Left renal cortex interstitium (tissue), 4 donors: ENCODE measurements at places on chromosomes 11 and 22.

DNA sequence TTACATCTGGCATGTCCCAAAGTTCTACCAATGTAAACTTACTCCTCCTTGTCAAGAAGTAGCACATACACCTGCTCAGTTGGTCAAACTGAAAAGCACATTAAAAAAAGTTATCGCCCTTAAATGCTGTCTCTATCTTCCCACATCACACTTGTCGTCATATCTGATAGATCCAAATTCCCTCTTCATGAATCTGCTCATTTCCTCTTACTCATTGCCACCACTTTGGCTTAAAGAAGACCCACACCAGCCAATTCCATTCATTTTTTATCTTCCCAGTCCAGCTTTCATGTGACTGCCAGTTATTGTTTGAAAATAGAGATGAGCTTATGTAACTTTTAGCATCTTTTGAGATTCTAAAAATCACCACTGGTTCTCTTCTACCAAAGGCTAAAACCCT is 305.9 kb upstream of the MTNR1B start:
- no peak for DNase-seq

DNA sequence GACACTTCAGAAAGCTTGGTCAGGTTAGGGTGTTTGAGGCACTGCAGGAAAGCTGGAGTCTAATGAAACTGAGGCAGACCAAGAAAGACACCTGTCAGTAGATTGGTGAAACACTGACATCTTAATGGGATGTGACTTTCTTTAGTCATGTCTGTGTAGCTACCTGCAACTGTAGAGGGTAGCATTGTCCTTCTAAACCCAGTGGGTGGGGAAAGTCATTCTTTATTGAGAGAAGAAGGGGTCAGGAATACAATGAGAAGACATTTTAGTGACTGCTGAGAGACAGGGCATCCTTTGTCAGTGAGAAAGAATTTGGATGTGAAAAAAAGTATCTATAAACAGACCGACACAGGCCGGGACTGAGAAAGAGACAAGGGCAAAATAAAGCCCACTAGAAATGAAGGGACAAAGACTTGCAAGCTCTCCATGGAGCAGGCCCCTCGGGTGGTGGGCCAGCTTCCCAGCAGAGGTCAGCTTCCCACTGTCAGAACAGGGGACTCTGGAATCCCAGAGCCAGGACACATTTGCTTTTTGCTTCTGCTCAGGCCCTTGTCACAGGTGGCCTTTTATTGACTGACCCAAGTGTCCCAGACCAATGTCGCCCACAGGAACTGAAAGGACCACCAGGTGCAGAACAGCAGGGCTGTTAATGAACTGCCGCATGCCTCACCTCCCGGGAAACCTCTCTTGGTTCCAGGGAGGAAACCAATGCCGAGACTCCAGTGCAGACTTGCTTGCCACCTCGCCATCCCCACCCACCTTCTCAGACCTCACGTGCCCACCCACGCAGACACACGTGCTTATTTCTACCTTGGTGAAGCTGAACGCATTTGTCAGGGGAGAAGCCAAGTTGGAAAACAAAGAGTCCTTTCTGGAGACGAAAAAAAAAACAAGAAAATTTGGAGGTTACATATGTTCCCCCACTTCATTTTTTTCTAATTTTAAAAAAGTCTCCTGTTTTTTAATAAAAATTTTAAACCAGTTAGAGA is 212.8 kb downstream of the TENM4 start:
- no peak for DNase-seq

- no peak for DNase-seq
These were observed 43.0 kb downstream of the RASSF10 start for GRCh38 chr11:13052130-13052571.

DNA sequence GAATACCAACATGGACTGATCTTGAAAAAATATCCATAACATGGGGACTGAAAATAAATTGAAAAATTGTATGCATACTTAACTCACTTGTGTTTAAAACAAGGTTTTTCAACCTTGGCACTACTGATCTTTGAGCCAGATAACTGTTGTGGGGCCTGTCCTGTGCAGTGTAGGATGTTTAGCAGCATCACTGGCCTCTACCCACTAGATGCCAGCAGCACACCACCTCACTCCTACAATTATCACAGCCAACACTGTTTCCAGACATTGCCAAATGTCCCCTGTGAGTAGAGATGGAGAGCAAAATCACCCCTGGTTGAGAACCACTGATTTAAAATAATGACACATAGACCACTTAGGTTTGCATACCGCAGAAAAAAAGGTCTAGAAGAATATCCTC is 45.0 kb upstream of the SLC1A2 start:
- no peak for DNase-seq

DNA sequence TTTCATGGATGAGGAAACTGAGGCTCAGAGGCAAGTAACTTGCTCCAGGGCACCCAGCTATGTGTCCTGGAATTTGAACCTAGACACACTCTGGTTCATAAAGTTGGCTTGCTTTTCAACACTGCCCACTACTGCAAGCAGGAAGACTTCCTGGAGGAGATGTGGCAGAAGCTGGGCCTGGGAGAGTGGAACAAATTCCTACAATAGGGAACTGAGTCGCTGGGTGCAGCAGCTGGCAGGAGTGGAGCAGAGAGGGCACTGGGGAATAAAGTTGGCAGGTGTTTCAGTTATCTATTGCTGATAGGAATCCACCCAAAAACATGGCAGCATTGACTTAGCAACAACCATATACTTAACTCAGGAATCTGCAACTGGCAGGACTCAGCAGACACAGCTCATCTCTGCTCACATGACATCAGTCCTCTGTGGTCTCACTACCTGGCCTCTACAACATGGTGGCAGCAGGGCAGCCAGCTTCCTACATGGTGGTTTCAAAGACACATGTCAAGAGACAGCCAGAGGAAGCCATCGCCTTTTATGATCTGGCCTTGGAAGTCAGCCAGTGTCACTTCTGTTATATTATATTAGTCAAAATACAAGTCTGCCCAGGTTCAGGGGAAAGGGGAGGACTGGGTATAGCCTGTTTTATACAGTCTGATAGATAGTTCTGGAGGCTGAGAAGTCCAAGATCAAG is 10.6 kb upstream of the CARD10 start:
- DNase-seq = no peak

GRCh38 chr11:58254936-58255335 is 13.1 kb downstream of the OR10W1 start:
- no peak for DNase-seq

DNA sequence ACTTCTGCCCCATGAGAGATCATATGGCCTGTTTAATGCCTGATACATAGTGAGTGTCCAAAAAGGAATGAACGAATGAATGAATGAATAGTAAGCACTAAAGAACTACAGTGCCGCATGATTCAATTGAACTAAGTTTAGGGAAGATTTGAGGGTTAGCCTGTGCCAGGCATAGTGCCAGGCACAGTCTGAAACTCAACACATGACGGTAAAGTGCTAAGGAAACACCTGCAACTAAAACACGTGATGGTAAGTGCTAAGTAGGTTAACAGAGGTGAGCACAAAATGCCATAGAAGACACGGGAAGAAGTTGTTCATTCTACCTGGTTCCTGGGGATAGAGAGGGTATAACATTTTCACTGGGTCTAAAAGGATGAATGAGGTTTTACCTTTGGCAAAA is 93.5 kb upstream of the DBX1 start:
- no peak for DNase-seq

DNA sequence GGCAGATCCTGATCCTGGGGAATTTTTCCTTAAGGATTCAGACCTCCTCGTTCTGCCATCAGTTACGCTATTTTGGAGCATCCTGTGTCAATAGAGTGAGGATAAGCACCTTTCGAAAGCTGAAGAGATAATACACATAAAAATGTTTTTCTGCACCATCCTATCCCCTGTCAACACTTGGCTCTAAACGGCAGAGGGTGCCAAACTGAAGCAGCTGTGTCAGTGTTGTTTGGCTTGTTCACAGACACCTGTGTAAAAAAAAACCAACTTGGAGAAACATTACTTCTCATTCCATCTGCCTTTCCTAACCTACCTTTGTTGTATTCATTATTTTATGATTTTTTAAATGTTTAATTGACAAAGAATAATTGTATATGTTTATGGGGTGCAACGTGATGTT is 417.0 kb upstream of the DDI1 start:
- no peak for DNase-seq

DNA sequence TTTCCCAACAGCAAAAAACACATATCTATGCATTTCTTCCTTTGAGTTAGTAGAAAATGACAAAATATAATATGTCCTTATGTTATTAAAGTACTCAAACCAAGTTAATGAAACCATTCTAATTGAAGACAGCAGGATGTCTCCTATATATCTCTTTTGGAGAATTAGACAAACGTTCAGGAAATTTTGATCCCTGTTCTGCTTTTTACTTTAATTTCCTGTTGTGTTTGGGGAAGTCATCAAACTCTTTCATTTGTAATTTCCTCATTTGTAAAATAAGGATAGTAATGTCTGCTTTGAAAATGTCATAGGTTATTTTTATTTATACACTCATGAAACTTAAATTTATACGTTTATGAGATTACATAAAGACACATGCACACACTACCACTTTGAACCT is 281.8 kb upstream of the ANO5 start:
- no peak for DNase-seq

DNA sequence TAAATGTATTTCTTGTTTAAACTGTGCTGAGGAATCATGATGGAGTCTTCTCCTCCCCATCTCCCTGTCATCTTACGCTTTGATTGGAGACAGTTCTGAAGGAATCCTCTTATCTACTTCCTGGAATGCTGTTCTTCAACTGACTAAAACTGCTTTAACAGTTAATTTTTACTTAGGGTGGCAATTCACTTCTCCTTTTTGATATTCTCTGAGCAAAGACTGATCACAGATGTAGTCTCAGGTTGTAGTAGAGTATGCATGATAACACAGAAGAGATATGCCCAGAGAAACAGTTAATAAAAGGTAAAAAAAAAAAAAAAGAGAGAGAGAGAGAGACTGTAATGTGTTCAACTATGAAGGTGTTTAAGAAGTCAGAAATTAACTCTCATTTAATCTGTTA is 1.4 kb upstream of the CASP5 start:
- no peak for DNase-seq

- no peak for DNase-seq
These were observed 50.7 kb upstream of the CWF19L2 start for GRCh38 chr11:107508201-107508857.

DNA sequence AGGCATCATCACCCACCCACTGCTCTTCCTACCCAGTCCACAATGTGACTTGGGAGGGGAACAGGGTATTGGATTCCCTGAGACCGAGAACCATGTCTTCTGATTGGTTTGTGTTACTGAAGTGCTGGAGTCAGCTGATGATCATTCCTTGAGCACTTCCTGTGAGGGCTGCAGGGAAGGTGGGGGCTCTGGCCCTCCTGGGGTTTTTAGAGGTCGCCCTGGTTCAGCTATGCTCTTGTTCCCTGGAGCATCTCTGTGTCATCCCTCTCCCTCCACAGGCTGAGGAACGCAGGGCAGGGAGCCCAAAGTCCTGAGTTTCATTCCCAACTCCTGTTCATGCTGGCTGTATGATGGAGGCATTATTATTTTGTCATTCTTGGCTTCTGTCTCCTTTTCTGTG is 6.7 kb downstream of the ZC3H7B start:
- DNase-seq = no peak

DNA sequence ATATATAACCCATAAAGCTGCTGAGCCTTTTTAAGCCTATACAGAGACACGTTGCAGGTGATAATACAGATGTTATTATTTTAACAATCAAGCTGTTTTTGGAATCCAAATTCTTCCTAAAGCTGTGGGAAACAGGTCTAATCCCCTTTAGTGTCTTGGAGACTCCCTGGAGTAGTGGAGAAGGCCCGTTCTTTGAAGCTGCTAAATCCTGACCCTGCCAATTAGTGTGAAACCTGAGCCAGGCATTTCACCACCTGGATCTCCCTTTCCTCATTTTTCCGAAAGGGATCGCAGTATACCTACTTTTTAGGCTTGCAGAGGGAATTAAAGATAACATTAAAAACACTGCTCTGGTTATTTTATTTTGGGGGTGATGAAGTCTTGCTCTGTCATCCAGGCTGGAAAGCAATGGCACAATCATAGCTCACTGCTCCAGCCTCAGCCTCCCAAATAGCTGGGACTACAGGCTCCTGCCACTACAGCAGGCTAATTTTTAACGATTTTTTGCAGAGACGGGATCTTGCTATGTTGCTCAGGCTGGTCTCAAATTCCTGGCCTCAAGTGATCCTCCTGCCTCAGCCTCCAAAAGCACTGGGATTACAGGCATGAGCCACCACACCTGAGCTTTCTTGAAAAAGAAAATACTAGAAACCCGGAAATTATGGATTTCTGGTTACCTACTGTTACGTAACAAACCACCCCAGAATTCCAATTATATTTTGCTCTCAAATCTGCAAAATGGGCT is 1.7 kb upstream of the EIF4ENIF1 start:
- DNase-seq = no peak

GRCh38 chr22:46362203-46362933 is 26.9 kb downstream of the TRMU start:
- no peak for DNase-seq

GRCh38 chr22:28341001-28341400 is 338.6 kb downstream of the TTC28 start:
- no peak for DNase-seq

GRCh38 chr22:50717709-50718351 is 20.2 kb upstream of the ACR start:
- DNase-seq = no peak

GRCh38 chr11:125182573-125182972 is 18.0 kb downstream of the PKNOX2 start:
- no peak for DNase-seq

DNA sequence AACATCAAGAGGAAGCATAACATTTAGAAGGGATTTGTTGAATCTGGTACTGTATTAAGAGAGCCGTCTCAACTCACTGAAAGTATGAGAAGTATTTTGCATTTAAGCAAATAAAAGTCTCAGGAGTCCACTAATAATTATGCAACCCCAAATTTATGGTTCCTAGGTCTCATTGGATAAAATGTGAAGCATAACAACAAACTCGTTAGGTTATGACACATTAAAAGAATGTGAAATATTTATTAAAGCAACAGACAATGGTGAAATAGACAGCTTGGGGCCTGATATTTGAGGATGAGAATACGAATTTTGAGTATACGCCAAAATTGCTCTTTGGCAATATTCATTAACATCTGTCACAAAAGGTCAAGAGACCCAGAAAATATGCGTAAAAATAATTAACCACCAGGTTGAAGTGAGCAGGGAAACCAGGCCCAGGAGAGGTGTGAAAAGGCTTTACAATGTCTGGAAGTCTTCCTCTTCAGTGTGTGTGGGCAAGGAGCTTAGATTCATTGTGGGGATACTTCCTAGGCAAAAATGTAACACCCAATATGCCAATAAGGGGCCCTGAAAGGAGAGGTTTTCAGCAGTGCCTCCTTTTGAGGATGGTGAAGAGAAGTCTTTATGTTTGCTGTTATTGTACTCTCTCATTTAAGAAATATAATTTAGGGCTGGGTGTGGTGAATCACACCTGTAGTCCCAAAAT is 89.2 kb downstream of the FDX1 start:
- no peak for DNase-seq

DNA sequence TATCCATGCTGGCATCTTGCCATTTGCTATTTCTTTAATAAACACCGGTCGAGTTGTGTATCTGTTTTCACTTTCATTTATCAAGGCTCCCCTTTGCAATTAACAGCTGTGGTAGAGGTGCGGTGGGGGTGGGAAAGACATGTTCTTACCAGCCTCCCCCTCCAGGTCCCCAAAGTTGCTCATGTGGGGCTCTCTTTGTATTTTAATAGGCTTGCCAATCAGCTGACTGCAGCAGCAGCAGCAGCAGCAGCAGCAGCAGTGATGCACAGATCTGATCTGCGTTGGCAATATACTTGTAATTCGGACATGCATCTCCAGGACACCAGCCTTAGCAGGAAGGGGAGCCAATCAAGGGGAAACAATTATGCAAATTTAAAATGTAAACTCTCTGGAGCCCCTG is 40.3 kb upstream of the E2F8 start:
- DNase-seq = no peak
